Right ventricle myocardium superior (tissue), 1 donor: ENCODE measurements at places on chromosomes 7 and 10. TPM values are rescaled to one million over a fixed set of nuclear protein-coding genes. Genes with fewer than 3 reads are reported as not detected.

DNA sequence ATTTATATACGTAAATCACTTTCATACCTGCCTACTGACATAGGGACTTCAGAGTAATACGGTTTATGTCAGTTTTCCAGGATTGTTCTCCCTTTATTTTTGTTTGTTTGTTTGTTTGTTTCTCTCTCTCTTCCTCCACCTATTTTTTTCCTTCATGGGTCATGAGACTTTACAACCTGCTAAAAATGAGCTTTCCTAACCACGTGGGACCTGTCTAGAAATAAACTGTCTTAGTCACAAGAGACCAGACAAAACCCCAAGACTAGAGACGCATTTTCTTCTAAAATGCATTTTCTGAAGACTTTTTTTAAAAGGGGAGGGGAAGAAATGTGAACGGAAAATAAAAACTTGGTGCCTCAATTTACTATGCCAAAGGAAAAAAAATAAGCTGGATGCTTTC is 41.1 kb upstream of the FIGNL1 start:
- DNase-seq = no peak

DNA sequence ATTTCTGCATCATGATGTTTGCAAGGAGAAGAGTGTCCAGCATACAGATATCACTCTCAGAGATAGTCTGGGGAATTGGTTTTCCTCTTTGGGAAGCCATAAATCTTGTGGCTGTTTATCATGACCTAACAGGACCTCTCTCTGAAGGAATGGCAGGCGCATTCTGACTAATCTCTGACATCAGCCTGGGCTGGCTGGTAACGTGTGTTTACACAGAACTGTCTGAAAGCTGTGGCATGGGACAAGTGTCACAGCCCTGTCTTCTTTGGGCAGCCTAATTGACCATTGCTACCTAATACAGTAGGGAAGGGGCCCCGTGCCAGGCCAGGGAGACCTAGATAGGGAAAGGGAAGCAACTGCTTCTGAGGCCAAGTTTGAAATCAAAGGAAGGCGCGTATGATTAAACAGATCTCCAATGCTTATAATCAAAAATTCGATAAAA is 73.9 kb upstream of the CABCOCO1 start:
- DNase-seq = no peak

The TUBAL3 gene
- 0.11 TPM for total RNA-seq

DNA sequence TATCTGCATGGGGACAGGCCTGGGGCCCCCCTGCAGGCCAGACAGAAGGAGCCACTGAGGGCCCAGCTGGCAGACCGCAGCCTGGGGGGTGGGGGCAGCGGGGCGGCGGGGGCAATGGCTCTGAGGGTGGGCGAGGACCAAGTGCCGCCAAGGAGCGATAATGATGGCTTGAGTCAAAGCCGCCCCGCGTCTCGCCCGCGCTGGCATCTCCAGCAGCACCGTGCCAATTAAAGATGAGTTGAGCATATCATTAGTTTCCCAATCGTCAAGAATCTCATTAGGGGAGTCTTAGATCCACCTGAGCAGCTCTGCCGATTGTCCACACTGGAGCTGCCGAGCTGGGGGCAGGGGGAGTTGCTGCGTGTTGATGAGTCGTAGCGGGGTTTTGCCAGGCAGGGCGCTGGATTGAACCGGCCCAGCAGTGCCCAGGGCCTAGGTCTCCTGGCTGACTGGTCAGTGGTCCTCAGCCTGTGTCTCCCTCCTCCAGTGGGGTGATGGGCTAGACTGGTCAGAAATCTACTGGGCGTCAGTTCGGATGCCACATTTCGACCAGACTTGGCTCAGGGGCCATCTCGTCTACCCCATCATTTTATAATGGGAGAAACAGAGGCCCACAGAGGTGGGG is 41.0 kb upstream of the PSMG3 start:
- no peak for DNase-seq
